SJSA1 (cell line): ENCODE measurements at places on chromosomes 6 and 20.
A peak's percentile ranks its signal among the peaks of the same experiment; 100 is the strongest.

DNA sequence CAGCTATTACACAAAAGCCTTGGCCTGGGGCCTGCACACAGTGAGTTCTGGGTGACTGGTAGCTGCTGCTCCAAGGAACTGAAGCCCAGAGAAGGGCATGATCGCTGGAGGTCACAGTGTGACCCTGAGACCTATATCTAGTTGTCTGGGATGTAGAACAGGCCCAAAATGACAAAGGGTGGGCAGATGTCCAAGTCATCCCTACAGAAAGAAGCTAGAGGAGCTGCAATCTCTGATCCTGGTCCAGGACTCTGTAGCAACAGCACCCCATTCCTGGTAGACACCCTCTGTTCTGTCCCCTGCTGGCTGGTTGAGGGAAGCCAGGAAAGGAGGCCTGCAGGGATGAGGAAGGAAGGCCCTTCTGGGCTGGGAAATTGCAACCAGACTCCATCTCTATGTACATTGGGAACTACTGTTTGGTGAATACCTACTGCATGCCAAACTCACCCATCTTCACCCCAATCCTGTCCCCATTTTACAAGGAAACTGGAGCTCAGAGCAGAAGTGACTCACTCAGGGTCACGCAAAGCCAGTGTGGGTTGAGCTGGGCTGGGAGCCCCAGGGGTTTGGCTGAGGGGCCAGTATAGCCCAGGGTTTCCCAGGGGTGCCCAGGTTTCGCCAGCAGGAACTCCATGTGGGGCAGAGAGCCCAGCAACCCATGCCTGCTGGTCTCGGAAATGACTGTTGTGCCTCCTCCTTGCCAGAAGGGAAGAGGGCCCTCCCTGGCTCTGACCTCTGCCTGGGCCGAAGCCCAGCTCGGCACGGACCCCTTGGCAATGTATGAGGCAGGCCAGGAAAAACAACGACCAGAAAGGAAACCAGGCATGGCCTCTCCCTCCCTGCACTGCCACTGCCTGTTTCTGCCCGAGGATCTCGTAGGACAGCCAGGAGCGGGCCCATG lies 44.9 kb upstream of the TLDC2 start:
- no peak overlapping the region for H3K4me3 ChIP-seq
- peaks cover 66% of the 10 kb centered on the region for H3K36me3 ChIP-seq
- no peak for DNase-seq
- H3K27me3 ChIP-seq: no peaks in the 10 kb centered on the region
- H3K4me1 ChIP-seq: peaks cover 40% of the 10 kb centered on the region

DNA sequence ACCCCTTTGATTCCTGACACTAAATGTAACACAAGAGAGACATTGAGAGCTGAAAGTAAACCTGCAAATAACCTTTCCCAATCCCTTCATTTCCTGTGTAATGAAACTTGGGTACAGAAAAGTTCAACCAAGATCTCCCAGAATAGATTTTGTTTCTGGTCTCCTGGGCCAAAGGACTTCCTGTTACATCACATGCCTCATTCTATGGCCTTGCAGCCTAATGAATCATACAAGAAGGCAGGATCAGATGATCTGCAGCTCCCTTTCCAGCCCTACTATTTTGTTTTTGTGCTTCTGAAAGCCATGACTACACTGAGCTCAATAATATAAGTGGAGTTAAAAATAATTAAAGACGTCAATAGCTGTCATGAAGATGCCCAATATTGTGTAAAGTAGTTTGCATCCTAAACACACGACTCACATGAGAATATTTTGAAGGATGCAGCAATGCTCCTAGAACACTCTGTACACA lies 73.4 kb upstream of the NOX3 start:
- peaks cover 15% of the 10 kb centered on the region for H3K4me1 ChIP-seq
- peak; percentile 32 for DNase-seq
- no peaks in the 10 kb centered on the region for H3K27me3 ChIP-seq
- no peaks in the 10 kb centered on the region for H3K36me3 ChIP-seq
- peak overlapping the region; percentile 36 for H3K27ac ChIP-seq
- no peak overlapping the region for H3K4me3 ChIP-seq

GRCh38 chr20:4836935-4837334 lies 115.2 kb downstream of the PRND start:
- H3K4me1 ChIP-seq: no peaks in the 10 kb centered on the region
- no peak for DNase-seq
- no peak overlapping the region for H3K27ac ChIP-seq
- H3K4me3 ChIP-seq: no peak overlapping the region

DNA sequence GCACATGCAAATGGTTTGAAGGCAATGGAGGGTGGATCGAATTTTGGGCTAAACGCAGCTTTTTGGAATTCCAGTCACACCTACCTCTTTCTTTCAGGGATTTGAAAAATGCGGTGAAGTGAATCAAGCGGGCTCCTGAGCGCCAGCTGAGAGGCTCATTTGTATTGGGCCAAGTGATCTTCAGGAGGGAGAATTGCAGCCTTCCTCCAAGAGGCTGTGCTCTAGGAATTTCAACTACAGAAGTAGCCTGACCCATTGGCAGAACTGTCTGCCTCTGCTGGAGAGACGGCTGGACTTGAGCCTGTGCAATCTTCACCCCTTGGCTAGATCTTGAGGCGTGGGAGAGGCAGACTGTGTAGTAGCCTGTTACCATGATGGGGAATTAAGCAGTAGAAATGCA lies 5.7 kb upstream of the TIAM2 start:
- no peaks in the 10 kb centered on the region for H3K27me3 ChIP-seq
- H3K4me1 ChIP-seq: peaks cover 20% of the 10 kb centered on the region
- H3K4me3 ChIP-seq: no peak overlapping the region

DNA sequence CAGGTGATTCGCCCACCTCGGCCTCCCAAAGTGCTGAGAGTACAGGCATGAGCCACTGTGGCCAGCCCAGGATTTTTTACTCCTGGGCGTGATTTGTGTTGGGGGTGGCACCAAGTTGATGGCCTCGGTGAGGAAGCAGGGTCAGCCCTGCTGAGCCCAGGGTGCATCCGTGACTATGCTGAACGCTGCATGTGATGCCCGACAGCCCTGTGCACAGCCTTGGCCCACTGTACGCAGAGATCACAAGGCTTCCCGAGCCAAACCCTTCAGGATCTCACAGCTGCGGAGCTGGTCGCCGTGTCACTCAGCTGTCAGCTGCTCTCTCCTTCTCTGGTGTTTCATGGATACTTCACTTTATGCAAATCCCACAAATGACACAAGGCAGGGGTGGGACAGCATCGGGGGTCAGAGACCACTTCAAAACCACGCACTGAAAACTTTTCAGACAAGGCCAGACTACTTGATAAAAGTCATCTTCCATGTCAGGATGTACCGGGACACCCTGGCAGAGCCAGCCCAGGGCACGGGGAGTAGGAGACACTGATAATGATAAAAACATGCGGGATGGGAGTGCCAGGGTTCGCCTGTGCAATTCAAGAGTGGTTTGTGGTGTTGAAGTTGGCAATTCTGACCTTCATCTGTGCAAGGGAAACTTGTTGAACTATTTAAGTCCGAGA lies 31.2 kb upstream of the RPS6KA2 start:
- no peak overlapping the region for H3K4me3 ChIP-seq
- H3K27me3 ChIP-seq: 0 out of 2 replicates have a peak, but pooled peaks cover 13% of the 10 kb centered on the region

DNA sequence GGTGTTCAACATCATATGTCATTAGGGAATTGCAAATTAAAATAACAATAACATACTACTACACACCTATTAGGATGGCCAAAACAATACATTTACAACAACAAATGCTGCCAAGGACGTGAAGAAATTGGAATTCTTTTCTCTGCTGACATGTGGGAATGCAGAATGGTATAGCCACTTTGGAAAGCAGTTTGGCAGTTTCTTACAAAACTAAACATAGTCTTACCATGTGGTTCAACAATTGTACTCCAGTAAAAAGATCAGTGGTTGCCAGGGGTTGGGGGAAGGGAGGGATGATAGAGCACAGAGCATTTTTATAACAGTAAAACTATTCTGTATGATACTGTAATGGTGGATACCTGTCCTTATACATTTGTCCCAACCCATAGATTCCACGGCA lies 12.3 kb upstream of the CFAP206 start:
- DNase-seq: no peak
- H3K36me3 ChIP-seq: no peaks in the 10 kb centered on the region
- H3K27ac ChIP-seq: no peak overlapping the region
- H3K4me1 ChIP-seq: no peaks in the 10 kb centered on the region

- H3K4me1 ChIP-seq: peaks cover 26% of the 10 kb centered on the region
- DNase-seq: peak; percentile 76
- H3K4me3 ChIP-seq: no peak overlapping the region
- peak overlapping the region; percentile 64 for H3K27ac ChIP-seq
Observed at GRCh38 chr6:11263291-11263775, 30.9 kb upstream of the NEDD9 start.

DNA sequence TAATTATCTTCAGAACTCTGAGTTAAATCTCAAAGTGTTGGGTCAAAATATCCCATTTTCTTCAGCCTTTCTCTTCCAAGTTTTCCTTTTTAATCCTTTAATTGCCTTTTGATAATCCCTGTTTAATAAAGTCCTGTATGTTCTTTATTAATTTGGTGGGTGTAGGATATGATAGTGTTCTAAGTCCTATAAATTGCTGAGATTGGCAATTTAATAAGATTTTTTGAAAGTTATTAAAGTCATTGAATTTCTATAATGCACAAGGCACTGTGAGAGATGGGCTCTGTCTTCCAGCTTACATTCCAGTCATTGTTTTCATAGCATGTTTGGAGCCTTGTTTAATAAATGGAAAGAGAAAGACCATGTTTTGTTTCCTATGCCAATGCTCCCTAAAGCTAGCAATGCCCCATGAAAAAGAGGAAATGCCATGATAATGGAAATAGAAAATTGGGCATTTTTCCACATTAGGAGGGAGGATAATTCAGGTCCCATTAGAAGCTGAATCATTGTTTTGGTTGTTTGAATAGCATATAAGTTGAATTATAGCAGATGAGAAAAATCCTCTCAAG lies 404.8 kb downstream of the CD109 start:
- no peaks in the 10 kb centered on the region for H3K36me3 ChIP-seq
- H3K27me3 ChIP-seq: no peaks in the 10 kb centered on the region
- no peak overlapping the region for H3K4me3 ChIP-seq
- DNase-seq: no peak
- H3K4me1 ChIP-seq: no peaks in the 10 kb centered on the region

GRCh38 chr6:144417681-144418080 lies 132.5 kb downstream of the UTRN start:
- no peak overlapping the region for H3K27ac ChIP-seq
- no peak overlapping the region for H3K4me3 ChIP-seq
- H3K4me1 ChIP-seq: peaks cover 40% of the 10 kb centered on the region

DNA sequence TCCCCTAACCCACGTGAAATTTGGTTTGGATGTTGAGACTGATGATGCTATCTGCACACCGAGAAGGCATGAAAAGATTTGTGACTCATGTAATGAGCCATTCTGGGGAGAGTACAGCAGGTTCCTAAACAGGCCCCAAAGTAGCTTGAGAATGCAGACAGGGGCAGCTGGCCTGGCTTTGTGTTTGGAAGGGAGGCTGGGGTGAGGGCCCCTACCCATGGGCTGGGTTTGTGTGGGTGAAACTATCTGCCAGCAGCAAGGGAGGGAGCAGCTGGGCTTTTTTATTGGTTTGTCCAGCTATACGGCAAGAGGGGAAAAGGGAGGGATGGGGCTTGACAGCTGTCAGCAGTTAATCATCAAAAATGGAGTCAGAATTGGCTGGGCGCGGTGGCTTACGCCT lies 87.0 kb upstream of the RNF24 start:
- peaks cover 5% of the 10 kb centered on the region for H3K4me1 ChIP-seq
- DNase-seq: no peak
- H3K4me3 ChIP-seq: no peak overlapping the region

- no peak for DNase-seq
- H3K27ac ChIP-seq: no peak overlapping the region
- H3K4me1 ChIP-seq: no peaks in the 10 kb centered on the region
Observed at GRCh38 chr6:116933485-116933884, 56.4 kb downstream of the RFX6 start.

- H3K4me3 ChIP-seq: no peak overlapping the region
- H3K27ac ChIP-seq: no peak overlapping the region
- no peaks in the 10 kb centered on the region for H3K36me3 ChIP-seq
- no peak for DNase-seq
- peaks cover 32% of the 10 kb centered on the region for H3K27me3 ChIP-seq
Observed at GRCh38 chr6:33235221-33235634, 26.9 kb downstream of the RING1 start.

DNA sequence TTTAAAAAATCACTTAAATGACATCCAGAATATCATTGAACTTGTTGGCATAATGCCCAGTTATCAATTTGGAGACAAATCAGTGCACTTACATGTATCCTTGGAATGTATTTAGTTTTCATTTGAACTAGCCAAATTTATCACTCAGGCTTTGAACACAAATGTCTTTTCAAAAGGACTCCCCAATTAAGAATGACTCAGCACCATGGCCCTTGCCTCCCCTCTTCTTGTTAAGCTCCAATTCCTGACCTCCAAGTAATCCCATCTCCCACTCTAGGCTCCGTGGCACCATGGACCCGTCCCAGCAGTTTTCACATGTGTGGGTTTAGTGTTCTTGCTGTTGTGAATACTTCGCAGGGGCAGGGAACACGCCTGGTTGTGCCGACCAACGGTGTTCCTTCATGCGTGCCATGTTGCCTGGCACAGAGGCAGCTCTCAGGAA lies 2.7 kb downstream of the AKAP12 start:
- H3K4me3 ChIP-seq: no peak overlapping the region
- H3K36me3 ChIP-seq: no peaks in the 10 kb centered on the region
- peaks cover 7% of the 10 kb centered on the region for H3K4me1 ChIP-seq
- H3K27ac ChIP-seq: no peak overlapping the region
- DNase-seq: no peak

DNA sequence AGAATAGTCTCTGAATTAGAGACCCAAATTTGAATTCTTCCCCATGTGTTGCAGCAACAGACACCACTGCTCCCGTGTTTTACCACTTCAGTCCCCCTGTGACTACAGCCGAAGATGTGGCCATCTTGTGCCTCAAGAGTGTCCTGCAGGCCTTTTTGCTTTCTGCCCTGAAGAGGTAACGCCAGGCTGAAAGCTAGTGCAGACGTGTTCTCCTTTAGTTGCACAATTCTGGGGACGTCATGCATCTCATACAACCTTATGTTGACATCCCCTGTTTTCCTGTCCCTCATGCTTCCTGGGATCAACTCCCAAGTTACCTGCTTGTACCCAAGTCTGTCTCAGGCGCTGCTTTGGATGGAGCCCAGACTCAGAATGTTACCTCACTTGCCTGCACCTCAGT lies 69.1 kb upstream of the SLC22A23 start:
- DNase-seq: no peak
- H3K27me3 ChIP-seq: no peaks in the 10 kb centered on the region
- no peak overlapping the region for H3K27ac ChIP-seq
- no peak overlapping the region for H3K4me3 ChIP-seq
- H3K36me3 ChIP-seq: no peaks in the 10 kb centered on the region

DNA sequence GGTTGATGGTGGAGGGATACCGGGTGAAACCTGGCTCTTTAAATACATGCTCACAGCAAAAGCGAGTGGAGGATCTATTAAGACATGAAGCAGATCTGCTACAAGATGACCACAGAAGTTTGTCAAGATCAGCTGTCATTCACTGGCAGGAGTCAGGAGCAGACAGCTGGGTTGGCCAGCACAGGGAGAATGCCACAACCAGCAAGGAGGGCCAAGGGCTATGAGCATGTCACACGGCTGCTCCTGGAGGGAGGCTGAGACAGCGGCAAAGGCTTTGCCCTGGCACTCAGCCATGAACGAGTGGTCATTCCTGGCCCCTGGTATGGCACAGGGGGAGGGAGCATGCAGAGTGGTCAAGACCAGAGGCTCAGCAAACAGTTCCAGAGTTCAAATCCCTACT lies 77.6 kb downstream of the POPDC3 start:
- H3K4me3 ChIP-seq: no peak overlapping the region
- no peak for DNase-seq
- H3K36me3 ChIP-seq: peaks cover 8% of the 10 kb centered on the region
- 0 out of 2 replicates have a peak, but pooled peaks cover 3% of the 10 kb centered on the region for H3K4me1 ChIP-seq
